Forelimb muscle (tissue), 1 donor: ENCODE measurements at places on chromosomes 1 and 21. TPM values are rescaled to one million over a fixed set of nuclear protein-coding genes. Genes with fewer than 3 reads are reported as not detected.

LAMB3 gene
- 0.70 TPM for polyA plus RNA-seq

ASCL5 gene
- polyA plus RNA-seq = 0.32 TPM

SLC19A1 gene
- 8.5 TPM for polyA plus RNA-seq

HPCA gene
- 0.15 TPM for polyA plus RNA-seq

SSBP3 gene
- 52.0 TPM for polyA plus RNA-seq

NBPF10 gene
- polyA plus RNA-seq = 1.3 TPM

MARK1 gene
- polyA plus RNA-seq = 10.2 TPM

CD84 gene
- 1.5 TPM for polyA plus RNA-seq

OR2L13 gene
- polyA plus RNA-seq = not detected

GPR161 gene
- 10.8 TPM for polyA plus RNA-seq

EFNA1 gene
- 20.6 TPM for polyA plus RNA-seq

PGLYRP4 gene
- not detected for polyA plus RNA-seq

ANKRD35 gene
- 2.9 TPM for polyA plus RNA-seq

FBXO2 gene
- polyA plus RNA-seq = 0.32 TPM

SAMD11 gene
- polyA plus RNA-seq = 5.6 TPM

C1orf53 gene
- 1.8 TPM for polyA plus RNA-seq

SLC45A1 gene
- 0.52 TPM for polyA plus RNA-seq

CRYAA gene
- not detected for polyA plus RNA-seq

KLHDC7A gene
- polyA plus RNA-seq = not detected

COL11A1 gene
- polyA plus RNA-seq = 31.6 TPM

CFAP107 gene
- polyA plus RNA-seq = 0.99 TPM

RGS4 gene
- 0.85 TPM for polyA plus RNA-seq

LCE1A gene
- polyA plus RNA-seq = not detected

DCDC2B gene
- 0.66 TPM for polyA plus RNA-seq

CNN3 gene
- polyA plus RNA-seq = 348 TPM

ST6GALNAC5 gene
- polyA plus RNA-seq = 1.4 TPM

CACNA1S gene
- polyA plus RNA-seq = 56.1 TPM

RXRG gene
- polyA plus RNA-seq = 58.1 TPM

TSPAN1 gene
- 0.54 TPM for polyA plus RNA-seq

TACSTD2 gene
- polyA plus RNA-seq = 0.14 TPM

CCDC27 gene
- polyA plus RNA-seq = 0.19 TPM

NIPAL3 gene
- 4.4 TPM for polyA plus RNA-seq

TTC39A gene
- 3.9 TPM for polyA plus RNA-seq

NUF2 gene
- 9.1 TPM for polyA plus RNA-seq

GSTM1 gene
- 79.2 TPM for polyA plus RNA-seq

KPNA6 gene
- 23.4 TPM for polyA plus RNA-seq

DFFA gene
- polyA plus RNA-seq = 18.9 TPM

BGLAP gene
- polyA plus RNA-seq = 3.1 TPM

EPHB2 gene
- 15.7 TPM for polyA plus RNA-seq

CD101 gene
- 4.3 TPM for polyA plus RNA-seq

BATF3 gene
- 1.3 TPM for polyA plus RNA-seq

KRTAP15-1 gene
- polyA plus RNA-seq = not detected

RAB3B gene
- polyA plus RNA-seq = 0.15 TPM

SYCP1 gene
- not detected for polyA plus RNA-seq

NOL9 gene
- 13.6 TPM for polyA plus RNA-seq

GRIK1 gene
- 0.39 TPM for polyA plus RNA-seq

DCST1 gene
- 0.09 TPM for polyA plus RNA-seq

FAM78B gene
- 3.9 TPM for polyA plus RNA-seq

HSD3B1 gene
- polyA plus RNA-seq = 0.09 TPM

RSPH1 gene
- polyA plus RNA-seq = 0.20 TPM

BPNT1 gene
- polyA plus RNA-seq = 24.1 TPM

SELE gene
- 1.1 TPM for polyA plus RNA-seq

LRRIQ3 gene
- polyA plus RNA-seq = 0.44 TPM

ENSA gene
- polyA plus RNA-seq = 112 TPM

SNX7 gene
- 23.6 TPM for polyA plus RNA-seq

SFN gene
- polyA plus RNA-seq = 0.10 TPM

MATN1 gene
- 1.1 TPM for polyA plus RNA-seq
